GM23248 (cell line): ENCODE measurements at places on chromosomes 7 and 10. TPM values are rescaled to one million over a fixed set of nuclear protein-coding genes. Genes with fewer than 3 reads are reported as not detected.

OR6B1 gene
- not detected in 2 replicates for total RNA-seq

- no peak overlapping the region for H3K27ac ChIP-seq
- no peak overlapping the region for H3K4me3 ChIP-seq
- no peak for DNase-seq
- no peaks in the 10 kb centered on the region for H3K4me1 ChIP-seq
- H3K36me3 ChIP-seq, result no peaks in the 10 kb centered on the region
Observed at GRCh38 chr7:67475293-67475692, 478.7 kb downstream of the TYW1 start.

DNA sequence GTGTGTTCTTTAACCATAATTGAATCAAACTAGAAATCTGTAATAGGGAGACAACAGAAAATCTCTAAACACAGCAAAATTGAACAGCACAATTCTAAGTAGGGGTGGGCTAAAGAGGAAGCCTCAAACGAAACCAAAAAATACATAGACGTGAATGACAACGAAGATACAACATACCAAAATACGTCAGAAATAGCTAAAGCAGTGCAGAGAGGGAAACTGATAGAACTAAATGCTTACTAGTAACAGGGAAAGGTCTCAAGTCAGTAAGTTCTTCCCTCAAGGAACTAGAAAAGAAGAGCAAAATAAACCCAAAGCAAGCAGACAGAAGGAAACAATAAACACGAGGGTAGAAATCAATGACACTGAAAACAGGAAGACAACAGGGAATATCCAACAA is 19.1 kb downstream of the RPP38 start:
- H3K4me3 ChIP-seq, result no peak overlapping the region
- peaks cover 37% of the 10 kb centered on the region for H3K36me3 ChIP-seq
- H3K4me1 ChIP-seq, result peaks cover 11% of the 10 kb centered on the region
- no peaks in the 10 kb centered on the region for H3K27me3 ChIP-seq
- DNase-seq, result no peak

C10orf105 gene
- not detected in 2 replicates for total RNA-seq
